ENCODE measurements at places on chromosomes 12 and 14. TPM values are rescaled to one million over a fixed set of nuclear protein-coding genes. Genes with fewer than 3 reads are reported as not detected.

Gene ZFYVE26
- polyA plus RNA-seq, result 6.3 TPM

Gene KRT6B
- 2,534 TPM for polyA plus RNA-seq

- no peak for DNase-seq
These were observed 25.0 kb downstream of the NTF3 start for GRCh38 chr12:5456906-5457305.

- no peak for DNase-seq
These were observed 2.2 kb upstream of the RPAP3 start for GRCh38 chr12:47707905-47708543.

- no peak for DNase-seq
These were observed 77.3 kb downstream of the GLT1D1 start for GRCh38 chr12:128930606-128931005.

GRCh38 chr12:105658389-105658788 is 327.9 kb downstream of the C12orf75 start:
- DNase-seq, result no peak

DNA sequence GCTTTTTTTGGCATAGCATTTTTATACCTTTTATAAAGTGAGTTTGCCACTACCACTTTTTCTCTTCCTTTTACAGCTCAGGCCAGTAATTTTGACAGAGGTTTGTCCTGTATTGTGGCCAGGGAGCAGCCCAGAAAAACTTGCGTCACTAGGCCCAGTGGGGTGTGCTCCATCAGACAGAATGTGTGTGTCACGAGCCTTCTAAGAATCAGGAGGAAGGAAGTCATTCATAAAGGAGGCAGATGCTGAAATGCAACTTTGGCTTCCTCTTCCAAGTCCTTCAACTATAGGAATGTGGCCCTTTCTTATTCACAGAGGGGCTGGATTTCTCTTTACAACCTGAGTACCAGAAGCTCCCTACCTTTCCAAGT is 10.1 kb upstream of the RAB35 start:
- DNase-seq, result no peak

GRCh38 chr14:20427231-20428009 is 8.5 kb downstream of the KLHL33 start:
- DNase-seq, result peak; percentile 58

DNA sequence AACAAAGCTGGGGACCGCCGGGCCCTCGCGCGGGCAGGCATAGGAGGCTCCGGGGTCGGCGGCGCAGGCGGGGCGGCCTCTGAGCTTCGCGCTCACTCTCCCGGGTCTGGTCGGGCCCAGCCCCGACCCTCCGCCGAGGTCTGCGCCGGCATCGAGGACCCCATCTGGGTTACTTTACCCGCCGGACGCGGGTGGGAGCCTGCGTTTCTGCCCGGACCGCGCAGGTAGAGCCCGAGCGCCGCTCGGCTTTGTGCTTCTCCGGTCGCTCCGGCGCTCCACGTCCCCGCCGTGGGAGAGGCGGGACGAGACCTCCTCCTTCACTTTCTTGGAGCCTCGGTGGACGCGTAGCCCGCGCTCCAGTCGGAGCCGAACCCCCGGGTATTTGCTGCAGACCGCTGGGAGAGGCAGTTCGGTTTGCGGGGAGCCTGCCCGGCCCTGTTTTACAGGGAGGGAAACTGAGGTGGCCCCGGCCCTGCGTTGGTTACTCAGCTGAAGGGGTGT is 63.2 kb downstream of the FBXL14 start:
- DNase-seq, result no peak

GRCh38 chr14:100577321-100577985 is 9.8 kb downstream of the BEGAIN start:
- DNase-seq, result no peak

Data from mammary epithelial cell (primary cell).